Panc1 (cell line): ENCODE measurements at places on chromosomes 4 and X. TPM values are rescaled to one million over a fixed set of nuclear protein-coding genes. Genes with fewer than 3 reads are reported as not detected.

- DNase-seq = no peak
These were observed 64.4 kb downstream of the SEPSECS start for GRCh38 chr4:25095837-25096236.

GRCh38 chr4:132614682-132615081 is 534.4 kb upstream of the PCDH10 start:
- no peak for DNase-seq

DNA sequence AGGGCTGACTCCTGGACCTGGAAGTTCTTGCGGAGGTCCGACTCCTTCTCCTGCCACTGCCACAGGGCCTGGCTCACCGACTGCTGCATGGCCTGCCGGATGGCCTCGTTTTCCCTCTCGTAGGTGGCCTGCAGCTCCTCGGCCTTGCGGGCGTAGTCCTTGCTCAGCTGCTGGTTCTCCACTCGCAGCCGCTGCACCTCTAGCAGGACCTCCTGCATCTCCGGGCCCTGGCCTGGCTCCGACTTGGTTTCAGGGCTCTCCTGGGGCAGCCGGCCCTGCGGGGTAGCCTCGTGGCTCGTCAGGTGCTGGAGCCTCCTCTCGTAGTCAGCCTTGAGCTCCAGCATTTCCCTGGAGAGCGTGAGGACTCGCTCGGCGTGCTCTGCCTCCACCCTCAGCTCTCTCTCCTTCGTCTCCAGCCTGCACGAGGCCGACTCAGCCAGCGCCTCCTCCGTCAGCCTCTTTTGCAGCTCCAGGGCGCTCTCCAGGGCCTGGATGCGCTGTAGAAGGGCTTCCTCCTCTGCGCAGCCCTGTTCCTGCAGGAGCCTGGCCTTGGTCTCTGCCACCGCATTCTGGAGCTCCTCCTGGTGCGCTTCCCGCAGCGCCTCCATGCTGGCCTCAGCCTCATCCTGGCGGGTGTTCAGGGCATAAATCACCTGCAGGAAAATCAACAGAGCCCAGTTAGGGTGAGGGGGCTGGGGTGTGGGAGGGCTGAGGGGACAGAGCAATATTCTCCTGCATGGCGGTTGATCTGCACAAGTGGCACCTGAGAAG is 72.2 kb downstream of the FAM184B start:
- no peak for DNase-seq

DNA sequence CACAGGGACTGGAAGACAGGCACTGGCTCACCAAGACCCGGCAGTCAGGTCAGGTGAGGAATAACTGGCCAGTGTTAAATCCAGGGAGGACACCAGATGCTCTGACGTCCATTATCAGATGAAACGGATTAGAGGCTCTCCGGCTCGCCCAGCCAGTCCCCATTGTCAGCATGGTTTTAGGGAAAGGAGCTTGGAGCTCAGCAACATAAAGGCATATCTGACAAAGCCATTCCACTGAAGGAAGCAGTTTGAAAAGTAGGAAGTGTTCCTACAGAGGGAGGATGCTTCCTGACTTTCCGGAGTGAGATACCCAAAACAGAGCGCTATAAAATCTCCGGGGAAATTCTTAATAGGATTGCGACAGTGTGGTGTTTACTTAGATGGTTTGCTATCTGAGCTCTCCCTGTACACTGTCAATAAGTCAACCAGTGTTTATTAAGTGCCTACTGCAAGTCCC is 14.8 kb downstream of the NDNF start:
- no peak for DNase-seq

- no peak for DNase-seq
These were observed 75.3 kb downstream of the ENPP6 start for GRCh38 chr4:184142121-184143000.

The SCOC gene
- 30.2 TPM for total RNA-seq
